ENCODE measurements at places on chromosomes 6 and 20.

DNA sequence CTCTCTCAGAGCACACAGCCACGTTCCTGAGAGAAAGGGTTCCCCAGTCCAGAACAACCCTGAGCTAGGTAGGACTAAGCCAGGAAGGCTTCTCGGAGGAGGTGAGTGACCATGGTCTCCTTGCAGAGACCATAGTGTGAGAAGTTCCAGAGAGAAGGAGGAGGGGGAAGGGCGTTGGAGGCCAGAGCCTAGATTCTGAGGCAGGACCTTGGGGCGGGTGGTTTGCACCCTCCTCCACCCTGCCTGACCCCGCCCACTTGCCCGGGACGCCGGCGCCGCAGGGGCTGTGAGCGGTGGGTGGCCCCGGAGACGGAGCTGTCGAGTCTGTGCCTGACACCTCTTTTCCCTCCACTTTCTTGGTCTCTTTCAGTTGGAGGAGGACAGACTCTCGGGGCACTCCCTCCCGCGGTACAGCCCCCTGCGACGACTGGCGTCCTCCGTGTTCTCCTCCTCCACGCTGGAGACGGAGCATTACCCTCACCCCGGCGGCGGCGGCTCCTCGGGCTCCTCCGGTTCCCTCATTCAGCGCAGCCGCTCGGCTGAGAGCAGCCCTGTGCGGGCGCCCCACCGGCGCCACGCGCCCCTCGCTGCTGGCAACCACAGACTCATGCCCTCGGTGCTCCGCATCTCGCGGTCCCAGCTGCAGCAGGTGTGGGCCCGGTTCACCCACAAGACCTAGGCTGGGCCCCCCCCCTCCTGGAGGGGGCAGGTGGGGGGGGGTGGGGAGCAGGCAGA lies 26.2 kb downstream of the TTBK1 start:
- peak; percentile 66 for DNase-seq

GRCh38 chr6:118660218-118660569 lies 8.8 kb upstream of the CEP85L start:
- peak; percentile 70 for DNase-seq

GRCh38 chr6:109816452-109817374 lies 125.6 kb downstream of the FIG4 start:
- DNase-seq, result no peak

DNA sequence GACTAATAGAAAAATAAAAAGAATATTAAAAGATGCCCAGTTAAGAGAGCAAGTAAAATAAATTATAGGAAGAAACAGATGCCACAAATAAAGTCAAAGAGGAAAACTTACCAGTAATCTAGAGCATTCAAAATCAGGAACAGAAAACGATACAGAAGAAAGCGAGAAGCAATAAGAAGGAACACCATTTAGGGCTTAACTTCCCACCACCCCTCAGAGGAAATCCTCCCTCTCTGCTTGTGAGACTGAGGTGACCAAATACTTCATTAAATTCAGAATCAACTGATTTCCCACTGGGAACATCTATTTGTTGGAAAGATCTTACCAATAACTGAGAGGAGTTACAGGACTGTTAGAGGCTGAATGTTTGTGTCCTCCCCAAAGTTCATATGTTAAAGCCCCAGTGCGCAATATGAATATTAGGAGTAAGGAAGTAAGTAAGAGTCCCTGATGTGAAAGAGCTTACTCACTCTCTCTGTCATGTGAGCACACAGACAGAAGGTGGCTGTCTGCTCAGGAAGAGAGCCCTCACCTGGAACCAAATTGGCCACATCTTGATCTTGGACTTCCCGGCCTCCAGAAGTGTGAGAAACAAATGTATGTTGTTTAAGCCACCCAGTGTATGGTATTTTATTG lies 19.5 kb downstream of the KATNA1 start:
- no peak for DNase-seq
